ENCODE measurements at places on chromosomes 4 and X.

DNA sequence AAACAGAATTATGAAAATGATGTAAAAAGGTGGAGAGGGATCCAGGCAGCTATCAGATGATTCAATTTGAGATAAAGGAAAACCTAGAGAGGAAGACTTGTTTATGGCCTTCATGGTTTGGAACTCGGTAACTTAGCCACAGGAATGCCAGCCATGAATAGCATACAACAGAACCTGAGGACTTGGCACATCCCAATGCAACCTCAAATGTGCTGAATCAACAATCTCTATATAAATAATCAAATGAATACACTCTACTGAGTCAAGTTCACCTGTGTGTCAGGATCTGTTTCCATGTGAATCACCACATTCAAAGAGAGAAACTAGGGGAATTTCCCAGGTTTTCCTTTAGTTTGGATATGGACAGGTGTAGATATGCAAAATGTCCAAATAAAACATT lies 86.9 kb downstream of the MBNL3 start:
- no peak for DNase-seq

DNA sequence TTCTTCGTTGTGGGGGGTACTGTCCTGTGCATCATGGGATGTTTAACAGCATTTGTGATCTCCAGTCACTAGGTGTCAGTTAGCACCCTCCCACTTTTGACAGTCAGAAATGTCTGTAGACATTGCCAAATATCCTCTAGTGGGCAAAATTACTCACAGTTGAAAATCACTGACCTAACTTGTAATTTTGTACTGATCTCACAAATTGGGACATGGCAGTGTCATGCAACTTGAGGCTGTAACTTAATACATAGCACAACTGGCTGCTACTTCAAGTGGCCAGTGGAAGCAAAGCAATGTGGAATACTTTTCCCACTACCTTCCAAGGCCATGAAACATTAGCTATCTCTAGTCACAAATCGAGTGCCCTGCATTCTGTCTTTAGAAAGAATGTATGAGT lies 23.2 kb upstream of the TSPAN7 start:
- no peak for DNase-seq

- no peak for DNase-seq
These were observed 48.8 kb upstream of the GALNT7 start for GRCh38 chr4:173119818-173120217.

DNA sequence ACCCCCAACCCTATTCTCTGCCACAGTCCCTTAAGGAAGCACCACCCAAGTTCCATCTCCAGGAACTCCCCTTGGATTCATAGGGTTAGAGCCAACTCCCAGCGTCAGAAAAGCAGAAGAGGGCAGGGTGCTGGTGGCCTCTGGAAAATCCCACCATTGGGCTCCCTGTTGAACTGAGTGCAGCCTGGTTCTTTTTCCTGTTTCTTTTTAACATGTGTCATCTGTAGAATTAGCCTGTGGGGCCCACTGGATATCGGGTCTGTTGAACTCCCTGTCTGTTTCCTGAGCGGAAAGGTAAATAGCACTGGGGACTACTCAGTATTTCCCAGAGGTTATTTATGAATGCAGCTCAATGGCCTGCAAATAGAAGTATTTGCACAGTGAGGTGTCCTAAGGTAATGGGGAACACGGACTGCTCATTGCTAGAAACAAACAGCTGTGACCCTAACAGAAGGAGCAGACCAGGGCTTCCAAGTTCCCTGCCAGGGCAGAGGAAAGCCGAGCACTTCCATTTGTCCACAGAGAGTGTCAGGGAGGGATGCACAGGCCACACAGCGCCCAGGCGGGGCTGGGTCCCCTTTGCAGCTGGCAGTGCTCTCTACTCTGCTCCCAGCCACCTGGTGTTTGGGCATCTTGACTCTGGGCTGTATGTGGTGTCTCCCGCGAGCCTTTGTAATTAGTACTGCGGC lies 102.6 kb downstream of the FHDC1 start:
- no peak for DNase-seq

GRCh38 chr4:96786306-96786705 lies 946.4 kb downstream of the PDHA2 start:
- no peak for DNase-seq

- DNase-seq = no peak
These were observed 308.6 kb upstream of the CPEB2 start for GRCh38 chr4:14693728-14694127.

GRCh38 chr4:40261231-40262076 lies 64.6 kb downstream of the RHOH start:
- DNase-seq = no peak

DNA sequence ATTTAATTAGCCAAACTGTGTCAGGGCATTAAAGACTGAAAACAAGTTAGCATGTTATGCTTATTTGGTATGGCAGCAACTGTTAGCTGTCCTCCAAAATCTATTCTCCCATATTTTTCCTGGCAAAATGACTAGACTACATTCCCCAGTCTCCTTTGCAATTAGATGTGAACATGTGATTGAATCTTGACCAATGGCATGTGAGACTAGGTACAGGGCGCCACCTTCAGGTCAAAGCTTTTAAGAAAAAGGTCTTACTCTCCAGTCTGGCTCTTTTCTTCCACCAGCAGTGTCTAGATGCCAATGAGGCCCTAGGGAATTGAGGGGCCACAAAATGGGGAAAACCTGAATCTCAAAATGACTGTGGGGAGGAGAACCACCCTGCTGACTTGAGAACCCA lies 408.2 kb downstream of the SMARCA1 start:
- DNase-seq = peak; percentile 19

- no peak for DNase-seq
These were observed 73.7 kb downstream of the RTL9 start for GRCh38 chrX:110432091-110432905.

- no peak for DNase-seq
These were observed 21.7 kb upstream of the GPM6A start for GRCh38 chr4:175833574-175834311.

- DNase-seq = no peak
These were observed 66.0 kb downstream of the CAMK2D start for GRCh38 chr4:113695328-113696169.

DNA sequence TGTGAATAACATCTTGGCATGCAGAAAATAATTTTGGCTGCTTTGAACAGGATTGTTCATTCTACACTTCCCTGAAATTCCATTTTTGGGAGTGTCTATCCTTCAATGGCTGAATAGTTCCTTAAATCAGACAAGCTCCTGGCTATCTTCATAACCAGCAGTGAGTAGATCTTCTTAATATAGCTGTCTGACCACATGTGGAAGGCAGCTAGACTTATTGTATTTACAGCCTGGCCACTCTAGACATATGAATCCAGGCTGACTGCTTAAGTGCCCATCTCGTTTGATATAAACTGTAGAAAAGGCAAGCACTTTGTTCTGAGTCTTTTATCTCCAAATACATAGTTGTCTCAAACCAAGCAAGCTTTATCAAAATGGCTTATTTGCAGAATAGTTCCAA lies 40.0 kb downstream of the PWWP3B start:
- DNase-seq = no peak

DNA sequence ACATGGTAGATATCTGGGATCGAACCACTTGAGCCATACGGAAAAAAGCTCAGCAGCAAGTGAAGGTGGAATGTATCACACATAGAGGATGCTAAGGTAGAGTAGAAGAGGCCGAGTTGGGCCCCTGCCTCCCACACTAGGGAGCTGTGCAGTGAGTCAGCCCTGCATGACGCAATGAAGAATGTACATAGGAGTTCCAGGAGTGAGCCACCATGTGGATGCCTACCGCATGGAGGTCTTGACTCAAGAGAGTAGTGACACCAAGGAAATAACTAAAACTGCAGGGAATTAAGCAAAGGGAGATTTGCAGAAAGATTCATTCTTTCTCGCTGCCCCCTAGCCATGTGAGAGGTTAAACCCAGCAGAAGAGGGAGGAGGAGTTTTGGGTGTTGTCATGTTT lies 389.6 kb upstream of the IGFBP7 start:
- DNase-seq = no peak

DNA sequence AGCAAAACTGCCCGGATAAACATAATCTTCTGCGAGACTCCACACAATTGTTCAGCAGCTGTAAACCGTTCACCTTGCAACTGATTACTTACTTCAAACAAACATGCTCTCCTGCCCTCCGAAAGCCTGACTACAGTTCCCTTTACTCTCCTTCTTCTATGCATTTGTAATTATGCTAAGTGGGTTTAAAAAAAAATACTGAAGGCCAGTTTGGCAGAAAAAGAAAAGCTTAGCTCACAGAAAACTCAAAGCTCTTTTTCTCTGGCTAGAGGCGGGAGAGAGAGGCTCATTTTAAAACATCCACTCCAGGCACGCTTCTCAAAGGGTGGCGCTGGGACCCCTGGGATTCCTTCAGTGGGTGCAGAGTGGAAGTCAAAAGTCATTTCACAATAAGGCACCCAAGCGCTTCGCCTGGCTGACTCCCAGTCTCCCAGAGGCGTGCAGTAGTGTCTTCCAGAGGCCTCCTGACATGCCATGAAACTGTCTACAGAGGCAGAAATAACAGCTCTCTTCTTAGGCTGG lies 1.9 kb downstream of the DHRSX start:
- no peak for DNase-seq

- no peak for DNase-seq
These were observed 52.9 kb downstream of the METTL14 start for GRCh38 chr4:118738090-118738489.

DNA sequence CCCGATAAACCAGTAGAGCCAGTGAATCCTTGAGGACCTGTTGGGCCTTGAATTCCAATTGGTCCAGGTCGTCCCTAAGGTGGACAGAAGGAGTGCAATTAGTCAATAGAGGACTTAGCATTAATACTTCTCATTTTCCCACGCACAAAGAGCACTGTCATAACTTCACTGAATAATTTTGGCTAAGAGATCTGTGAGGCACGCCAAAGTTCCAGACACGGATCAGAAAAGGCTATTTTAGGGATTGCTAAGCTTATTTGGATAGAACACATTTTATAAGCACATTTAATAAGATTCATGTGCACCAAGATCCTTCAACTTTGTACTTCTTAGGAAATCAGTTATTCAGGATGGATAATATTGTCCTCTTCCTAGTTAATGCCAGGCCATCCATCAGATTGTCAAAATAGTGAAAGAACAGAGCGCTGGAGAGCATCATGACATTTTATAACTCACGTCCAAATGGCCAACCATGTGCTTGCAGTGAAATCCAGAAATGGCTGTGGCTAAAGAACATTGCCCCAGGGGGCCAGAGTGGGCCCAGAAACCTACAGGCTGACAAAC lies 129.8 kb downstream of the ATG4A start:
- no peak for DNase-seq

GRCh38 chr4:21728304-21728703 lies 220.3 kb downstream of the KCNIP4 start:
- no peak for DNase-seq

GRCh38 chr4:148116264-148116663 lies 325.9 kb downstream of the NR3C2 start:
- no peak for DNase-seq

DNA sequence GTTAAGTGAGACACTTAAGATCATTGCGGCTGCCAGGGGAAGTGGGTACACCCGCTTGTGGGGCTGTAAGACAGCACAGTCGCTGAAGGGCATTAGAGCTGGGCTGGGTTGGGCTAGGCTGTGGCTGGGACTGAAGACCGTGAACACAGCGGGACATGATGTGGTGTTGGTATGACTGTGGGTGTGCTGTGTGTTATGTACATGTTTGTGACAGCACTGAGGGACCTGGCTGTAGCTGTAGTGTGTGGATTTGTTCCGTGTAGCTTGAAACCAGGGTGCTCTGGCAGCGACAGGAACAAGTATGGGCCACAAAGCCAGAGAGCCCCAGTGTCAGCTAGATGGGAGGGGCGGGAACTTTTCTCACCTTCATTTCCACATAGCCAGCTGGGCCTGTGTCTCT lies 82.1 kb downstream of the NHSL2 start:
- no peak for DNase-seq
